ENCODE measurements at places on chromosomes 13 and 19.

- DNase-seq = peak; percentile 54
Observed at GRCh38 chr19:33740811-33741396, 55.8 kb upstream of the KCTD15 start.

- no peak for DNase-seq
Observed at GRCh38 chr19:22427547-22427946, 5.4 kb upstream of the ZNF98 start.

- DNase-seq = no peak
Observed at GRCh38 chr13:109436841-109437240, 349.5 kb downstream of the IRS2 start.

GRCh38 chr19:45245334-45245787, at the start of gene EXOC3L2:
TSS of gene EXOC3L2 (minus strand) at chr19:45245407. CDS start at chr19:45239045, 6,362 bp downstream.
- no peak for DNase-seq

DNA sequence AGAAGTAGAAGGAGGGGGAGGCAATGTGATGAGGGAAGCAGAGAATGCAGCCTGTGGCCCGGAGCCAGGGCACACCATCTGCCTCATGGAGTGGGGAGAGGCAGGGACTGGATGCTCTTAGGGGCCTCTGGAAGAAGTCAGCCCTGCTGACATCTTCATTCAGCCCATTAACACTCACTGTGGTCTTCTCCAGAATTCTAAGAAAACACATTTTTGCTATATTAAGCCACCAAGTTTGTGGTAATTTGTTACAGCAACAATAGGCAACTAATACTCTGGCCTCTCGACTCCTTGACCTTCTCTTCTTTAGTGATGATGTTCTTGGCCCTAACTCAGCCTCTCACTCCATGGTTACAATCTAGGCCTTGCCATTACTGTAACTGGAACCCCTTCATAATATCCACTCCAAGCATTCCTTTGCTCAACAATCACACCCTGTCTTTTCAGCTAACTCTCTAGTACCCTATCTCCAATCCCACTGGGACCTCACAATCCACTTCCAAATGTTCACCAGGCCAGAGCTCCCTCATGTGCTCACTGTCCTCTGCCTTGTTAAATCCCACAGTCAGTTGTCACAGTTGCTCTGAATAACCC, 98.5 kb downstream of the MIPEP start:
- DNase-seq = no peak

- peak; percentile 17 for DNase-seq
Observed at GRCh38 chr13:102724923-102725322, 30.1 kb upstream of the METTL21C start.

DNA sequence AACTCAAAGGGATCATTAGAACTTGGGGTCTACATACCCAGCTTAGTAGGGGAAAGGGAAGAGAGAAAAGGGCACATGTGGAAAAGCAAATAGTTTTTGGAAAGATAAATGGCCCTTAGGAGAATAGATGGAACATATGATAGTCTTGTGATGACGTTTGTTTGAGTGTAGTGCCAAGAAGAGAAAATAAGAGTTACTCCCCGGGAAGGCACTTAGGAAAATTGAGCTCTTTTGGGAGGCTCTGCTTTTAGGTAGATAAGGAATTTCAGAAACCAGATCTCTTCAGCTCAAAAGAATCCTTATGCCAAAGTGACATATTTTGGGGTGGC, 44.8 kb upstream of the SERTM1 start:
- no peak for DNase-seq

DNA sequence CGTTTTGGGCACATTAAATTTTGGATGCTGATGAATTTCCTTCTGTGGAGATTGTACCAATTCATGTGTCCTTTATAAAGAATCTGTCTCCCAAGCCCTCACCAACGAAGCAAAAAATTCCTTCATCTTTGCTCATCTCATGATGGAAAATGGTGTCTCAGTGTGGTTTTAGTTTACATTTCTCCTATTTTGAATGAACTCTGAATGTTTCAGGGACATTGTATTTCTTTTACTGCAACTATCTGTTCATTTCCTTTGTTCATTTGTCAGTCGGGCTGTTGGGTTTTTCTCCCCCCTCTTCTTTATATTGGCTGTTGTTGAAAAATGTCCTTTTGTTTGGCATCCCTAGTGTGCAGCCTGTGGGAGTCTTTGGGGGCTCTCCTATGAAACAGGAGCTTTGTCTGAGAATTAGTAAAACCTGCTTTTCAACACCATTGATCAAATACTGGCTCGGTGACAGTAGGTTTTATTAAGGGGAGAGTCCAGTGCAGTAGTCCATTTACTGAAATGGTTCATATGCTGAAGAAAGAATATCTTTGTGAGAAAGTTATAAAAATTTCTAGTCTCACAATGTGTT, 91.3 kb upstream of the C1QTNF9B start:
- DNase-seq = no peak

- no peak for DNase-seq
Observed at GRCh38 chr13:37216331-37216730, 110.9 kb upstream of the CSNK1A1L start.

DNA sequence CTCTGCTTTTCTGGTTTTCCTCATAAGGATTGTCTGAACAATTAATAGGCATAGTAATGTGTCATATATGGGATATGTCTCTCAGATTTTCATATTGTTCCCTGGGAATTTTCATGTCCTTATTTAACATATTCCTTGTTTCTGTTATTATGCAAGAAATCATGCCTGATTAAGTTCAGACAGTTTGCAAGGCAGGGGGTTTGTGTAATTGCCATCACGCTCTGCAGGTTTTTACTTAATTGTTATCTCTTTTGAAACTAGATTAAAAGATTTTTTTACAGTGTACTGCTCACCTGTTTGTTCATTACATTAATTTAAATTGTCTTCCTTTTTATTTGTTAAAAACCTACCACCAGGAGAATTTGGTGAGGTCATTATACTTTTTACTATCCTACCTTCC, 1253.2 kb upstream of the PRR20A start:
- DNase-seq = no peak

- DNase-seq = no peak
Observed at GRCh38 chr19:51146751-51147150, 4.7 kb downstream of the SIGLEC7 start.

DNA sequence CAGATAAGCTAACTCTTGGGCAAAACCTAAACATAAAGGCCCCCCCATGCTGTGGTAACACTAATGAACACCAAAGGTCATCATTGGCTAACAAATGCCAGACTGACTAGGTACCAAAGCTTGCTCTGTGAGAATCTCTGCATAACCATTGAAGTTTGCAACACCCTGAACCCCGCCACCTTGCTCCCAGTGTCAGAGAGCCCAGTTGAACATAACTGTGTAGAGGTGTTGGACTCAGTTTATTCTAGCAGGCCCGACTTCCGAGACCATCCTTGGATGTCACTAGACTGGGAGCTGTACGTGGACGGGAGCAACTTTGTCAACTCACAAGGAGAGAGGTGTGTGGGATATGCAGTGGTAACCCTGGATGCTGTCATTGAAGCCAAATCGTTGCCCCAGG, 602.2 kb downstream of the UQCRFS1 start:
- no peak for DNase-seq

DNA sequence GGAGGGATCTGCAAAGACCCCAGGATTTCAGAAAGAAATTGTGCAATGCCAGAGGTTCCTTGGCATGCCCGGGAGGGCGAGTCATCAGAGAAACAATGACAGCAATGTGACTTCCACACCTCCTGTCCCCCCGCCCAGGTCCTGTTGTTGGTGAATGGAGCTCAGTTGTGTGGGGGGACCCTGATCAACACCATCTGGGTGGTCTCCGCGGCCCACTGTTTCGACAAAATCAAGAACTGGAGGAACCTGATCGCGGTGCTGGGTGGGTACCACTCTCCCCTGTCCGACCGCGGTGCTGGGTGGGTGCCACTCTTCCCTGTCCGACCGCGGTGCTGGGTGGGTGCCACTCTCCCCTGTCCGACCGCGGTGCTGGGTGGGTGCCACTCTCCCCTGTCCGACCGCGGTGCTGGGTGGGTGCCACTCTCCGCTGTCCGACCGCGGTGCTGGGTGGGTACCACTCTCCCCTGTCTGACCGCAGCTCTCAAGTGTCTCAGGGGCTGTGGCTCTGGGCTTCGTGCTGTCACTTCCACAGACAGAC, 5.2 kb upstream of the F10 start:
- DNase-seq = no peak

DNA sequence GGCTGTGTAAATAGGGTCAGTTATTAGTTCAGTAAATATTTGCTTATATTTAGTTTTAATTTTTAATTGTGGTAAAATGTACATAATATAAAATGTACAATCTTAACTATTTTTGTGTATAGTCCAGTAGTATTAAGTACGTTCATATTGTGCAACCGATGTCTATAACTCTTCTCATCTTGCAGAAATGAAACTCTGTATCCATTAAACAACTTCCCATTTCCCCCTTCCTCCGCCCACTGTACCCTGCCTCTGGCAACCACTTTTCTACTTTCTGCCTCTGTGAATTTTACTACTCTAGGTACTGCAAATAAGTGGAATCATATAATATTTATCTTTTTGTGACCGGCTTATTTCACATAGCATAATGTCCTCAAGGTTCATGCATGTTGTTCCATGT, 24.4 kb downstream of the UBAC2 start:
- DNase-seq = no peak

GRCh38 chr13:87677496-87678371, 6.6 kb downstream of the SLITRK5 start:
- peak; percentile 21 for DNase-seq

GRCh38 chr19:34350161-34350561, 14.8 kb upstream of the GPI start:
- peak; percentile 41 for DNase-seq

DNA sequence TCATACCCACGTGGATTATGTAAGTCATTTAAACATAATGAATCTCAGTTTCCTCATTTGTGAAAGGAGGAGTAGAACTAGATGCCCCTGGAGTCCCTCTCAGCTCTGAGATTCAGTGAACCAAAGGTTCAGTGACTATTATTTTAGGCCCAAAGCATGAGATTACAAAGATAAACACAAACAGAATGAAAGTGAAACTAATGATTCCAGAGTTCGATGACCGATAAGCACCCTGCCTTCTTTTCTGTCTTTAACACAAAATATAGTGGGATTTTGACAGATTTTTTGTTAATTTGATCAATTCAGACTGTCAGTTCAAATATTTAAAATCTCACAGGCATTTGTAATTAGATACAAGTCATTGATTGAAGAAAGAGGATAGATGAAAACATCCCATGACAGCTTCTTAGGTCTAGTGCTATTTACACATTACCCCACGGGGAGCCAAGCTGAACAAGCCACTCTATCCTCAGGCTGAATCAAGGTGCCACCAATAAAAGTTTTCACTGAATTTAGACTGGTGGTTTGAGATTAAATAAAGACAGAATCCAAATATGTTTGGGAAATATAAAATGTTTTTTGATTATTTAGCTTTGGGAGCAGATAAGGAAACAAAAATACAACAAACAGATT, 64.6 kb upstream of the RAP2A start:
- peak; percentile 46 for DNase-seq

DNA sequence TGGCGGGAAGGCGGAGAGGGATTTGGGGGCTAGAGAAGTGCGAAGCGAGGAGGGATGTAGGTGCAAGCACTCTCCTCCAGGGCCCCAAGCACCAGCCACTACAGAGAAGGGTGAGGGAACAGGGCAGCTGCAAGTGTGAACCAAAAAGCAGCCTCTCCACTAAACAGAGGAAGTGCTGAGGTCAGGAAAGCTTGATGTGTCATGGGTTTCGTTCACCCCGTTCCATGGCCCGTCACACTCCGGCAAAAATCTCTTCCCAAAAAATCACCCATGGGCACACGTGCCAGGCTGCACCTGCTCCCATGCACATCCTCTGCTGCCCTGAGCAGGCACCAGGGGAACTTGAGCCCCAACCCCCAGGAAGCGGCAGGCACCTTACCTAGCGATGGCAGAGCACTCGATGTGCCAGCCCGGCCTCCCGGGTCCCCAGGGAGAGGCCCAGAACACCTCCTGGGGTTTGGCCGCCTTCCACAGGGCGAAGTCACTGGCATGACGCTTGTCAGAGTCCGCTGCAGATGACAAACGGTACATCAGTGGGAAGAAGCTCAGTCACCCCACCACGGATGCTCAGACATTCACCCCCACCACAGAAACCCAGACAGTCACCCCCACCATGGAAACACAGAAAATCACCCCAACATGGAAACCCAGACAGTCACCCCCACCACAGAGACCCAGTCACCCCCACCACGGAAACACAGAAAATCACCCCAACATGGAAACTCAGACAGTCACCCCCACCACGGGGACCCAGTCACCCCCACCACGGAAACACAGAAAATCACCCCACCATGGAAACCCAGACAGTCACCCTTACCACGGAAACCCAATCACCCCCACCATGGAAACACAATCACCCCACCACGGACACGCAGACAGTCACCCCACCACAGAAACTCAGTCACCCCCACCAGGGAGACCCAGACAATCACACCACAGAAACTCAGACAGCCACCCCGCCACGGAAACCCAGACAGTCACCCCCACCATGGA, 29.0 kb downstream of the CARS2 start:
- DNase-seq = peak; percentile 74

GRCh38 chr19:41297628-41298347, 12.2 kb upstream of the CCDC97 start:
- DNase-seq = peak; percentile 88

DNA sequence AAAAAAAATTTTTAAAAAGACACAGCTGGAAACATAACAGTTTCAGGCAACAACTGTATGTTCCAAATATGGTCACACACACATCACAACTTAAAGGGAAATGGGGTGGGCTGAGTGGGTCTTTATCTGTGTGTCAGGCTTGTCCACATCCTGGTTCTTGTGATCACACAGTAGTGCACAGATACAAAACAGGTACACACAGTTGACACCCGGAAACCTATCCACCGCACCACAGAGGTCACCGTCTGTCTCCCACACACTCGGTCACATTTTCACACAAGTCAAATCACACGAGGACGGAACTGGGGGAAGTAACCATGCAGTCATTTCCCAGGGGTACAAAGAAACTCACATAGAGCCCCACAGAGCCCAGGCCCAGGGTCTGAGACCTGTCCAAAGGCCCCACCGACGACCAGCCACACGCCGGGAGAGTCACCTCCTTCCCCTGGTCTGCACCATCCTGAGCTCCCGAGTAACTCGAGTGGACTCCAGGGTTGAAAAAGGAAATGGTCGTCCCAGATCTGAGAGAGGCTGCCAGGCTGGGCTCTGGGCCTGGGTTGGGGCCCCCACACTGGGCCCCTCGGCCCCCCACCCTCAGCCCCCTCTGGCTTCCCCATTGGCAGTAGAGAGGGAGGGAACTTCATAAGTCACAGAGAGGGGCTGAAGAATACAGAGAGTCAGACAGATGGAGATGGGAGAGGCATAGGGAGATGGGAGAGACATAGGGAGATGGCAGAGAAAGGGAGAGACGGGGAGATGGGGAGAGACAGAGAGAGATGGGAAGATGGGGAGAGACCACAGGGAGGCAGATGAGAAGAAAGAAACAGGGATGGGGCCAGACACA, 1.3 kb upstream of the PPAN start:
- DNase-seq = peak; percentile 80
